ENCODE measurements at places on chromosomes 16 and 17.

- no peak for DNase-seq
These were observed 1.1 kb downstream of the CCP110 start for GRCh38 chr16:19524616-19525384.

DNA sequence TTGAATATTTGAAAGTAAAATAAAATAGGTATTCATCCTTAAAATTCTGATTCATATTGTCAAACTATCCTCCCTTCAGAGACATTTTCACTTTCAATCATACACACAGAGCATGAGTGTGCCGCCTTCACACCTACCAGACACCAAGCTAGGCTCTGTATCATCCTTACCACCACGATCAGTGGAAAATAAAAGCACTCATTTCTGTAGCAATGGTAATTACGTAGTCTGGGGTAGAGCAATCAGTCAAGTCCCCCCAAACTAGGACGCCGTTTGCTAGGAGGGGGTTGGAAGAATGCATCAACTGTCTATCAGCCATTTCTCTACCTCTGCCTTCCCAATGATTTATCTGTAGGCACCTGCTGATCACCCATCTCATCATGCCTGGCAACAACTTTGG lies 84.6 kb upstream of the GRIN2A start:
- DNase-seq = no peak

- DNase-seq = no peak
These were observed 45.6 kb downstream of the TMC6 start for GRCh38 chr17:78082988-78083387.

GRCh38 chr16:89103781-89104180 lies 10.1 kb downstream of the ACSF3 start:
- peak; percentile 70 for DNase-seq

- DNase-seq = peak; percentile 96
These were observed 3.3 kb upstream of the PPP1R1B start for GRCh38 chr17:39623356-39623950.

DNA sequence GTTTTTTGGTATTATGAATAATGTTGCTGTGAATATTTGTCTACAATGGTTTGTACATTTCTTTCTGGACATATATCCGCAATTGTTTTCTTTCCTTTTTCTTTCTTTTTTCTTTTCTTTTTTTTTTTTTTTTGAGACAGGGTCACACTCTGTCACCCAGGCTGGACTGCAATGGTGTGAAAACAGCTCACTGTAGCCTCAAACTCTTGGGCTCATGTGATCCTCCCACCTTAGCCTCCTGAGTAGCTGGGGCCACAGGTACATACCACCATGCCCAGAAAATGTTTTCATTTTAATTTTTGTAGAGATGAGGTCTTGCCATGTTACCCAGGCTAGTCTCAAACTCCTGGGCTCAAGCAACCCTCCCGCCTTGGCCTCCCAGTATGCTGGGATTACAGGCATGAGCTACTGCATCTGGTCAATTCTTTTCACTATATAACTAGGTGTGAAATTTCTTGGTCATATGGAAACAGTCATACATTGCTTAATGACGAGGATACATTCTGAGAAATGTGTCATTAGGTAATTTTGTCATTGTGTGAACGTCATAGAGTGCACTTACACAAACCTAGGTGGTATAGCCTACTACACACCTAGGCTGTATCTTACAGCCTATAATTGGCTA lies 15.2 kb downstream of the IL21R start:
- no peak for DNase-seq

GRCh38 chr17:28390141-28390540 lies 15.9 kb downstream of the SLC46A1 start:
- no peak for DNase-seq

DNA sequence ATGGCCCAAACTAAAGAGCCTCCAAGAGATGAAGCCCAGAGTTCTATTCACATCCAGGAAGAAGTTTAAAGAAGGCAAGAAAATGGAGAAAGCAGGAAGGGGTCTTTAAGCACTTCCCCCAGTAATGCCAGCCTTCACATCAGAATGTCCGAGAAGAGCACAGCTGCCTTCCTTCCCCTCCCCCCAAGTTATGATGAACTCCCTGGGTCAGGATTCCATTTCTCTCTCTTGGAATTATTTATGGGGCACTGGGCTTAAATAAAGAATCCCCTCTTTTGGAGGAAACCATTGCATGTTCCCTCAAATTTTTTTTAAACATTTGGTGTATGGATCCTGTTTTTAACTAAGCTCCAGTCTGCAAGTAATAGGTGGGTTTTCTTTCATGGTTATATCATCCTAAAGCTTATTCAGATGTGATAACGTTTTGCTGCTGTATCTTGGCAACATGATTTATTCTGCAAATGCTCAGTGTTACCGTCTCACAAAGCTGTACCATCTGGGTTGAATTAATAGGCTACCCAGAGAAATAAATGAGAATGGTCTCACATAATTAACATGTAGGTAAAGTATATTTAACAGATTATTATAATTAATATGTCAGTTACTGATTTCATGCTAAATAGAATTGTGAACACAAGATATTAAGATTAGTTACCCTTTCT lies 160.9 kb upstream of the TOX3 start:
- DNase-seq = no peak

GRCh38 chr16:82924075-82924854 lies 297.5 kb downstream of the CDH13 start:
- no peak for DNase-seq

Measured in spleen (tissue), 13 donors.